ENCODE measurements at places on chromosomes 2 and 18.

- DNase-seq: no peak
Measured at GRCh38 chr2:193502363-193503035, 1307.8 kb upstream of the TMEFF2 start.

DNA sequence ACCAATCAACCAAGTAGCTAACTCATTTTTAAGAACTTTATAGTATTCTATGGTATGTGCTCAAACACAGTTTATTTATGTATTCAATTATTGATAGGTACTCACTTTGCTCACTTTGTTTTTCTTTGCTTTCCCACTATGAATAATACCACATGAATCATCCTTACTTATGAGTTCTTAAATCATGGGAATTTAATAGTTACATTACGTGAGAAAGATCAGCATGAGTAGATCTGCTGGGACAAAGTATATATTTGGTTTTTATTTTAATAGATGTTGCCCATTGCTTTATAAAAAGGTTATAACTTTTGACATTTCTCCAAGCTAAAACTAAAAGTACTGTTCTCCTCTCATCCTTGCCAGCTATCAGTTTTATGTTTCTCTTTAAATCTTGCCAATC is 390.7 kb downstream of the LRATD1 start:
- DNase-seq: no peak

- DNase-seq: no peak
Measured at GRCh38 chr2:126979039-126980003, 80.6 kb downstream of the TEX51 start.

DNA sequence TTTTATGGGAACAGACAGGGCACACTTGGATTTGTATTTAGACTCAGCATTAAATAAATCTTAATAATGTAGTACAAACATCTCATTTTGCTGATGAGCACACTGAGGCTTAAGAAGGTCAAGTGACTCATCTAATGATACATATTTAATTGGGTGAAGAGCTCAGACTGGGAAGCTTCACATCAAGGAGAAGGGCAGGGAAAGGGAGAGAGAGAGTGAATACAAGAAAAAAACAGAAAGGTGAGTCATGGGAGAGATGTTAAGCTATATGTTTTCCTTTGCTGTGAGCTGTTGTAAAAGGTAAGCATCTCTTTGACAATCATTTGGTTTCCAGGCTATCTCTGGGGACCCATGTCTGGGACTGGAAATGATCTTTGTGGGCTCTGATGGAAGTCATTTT is 277.8 kb downstream of the SETBP1 start:
- no peak for DNase-seq

DNA sequence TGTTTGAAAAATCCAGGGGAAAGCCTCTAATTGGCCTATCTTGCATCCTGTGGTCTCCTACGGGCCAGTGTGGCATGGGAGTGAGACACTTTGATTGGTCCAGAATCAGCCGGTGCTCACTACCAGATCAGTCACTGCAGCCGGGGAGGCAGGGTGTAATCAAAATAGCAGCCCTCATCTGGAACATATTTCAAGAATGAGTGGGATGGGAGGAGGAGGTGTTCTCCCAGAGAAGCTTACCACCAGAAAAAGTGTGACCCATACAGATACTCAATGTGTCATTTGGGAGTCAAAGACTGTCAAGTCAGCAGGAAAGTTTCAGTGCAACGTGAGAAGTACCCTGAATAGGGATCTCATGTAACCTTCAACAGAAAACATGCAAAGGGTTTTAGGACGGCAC is 393.9 kb upstream of the SLC14A2 start:
- no peak for DNase-seq

- DNase-seq: no peak
Measured at GRCh38 chr2:179818546-179818945, 42.9 kb downstream of the ZNF385B start.

- DNase-seq: no peak
Measured at GRCh38 chr2:71780162-71780561, 326.8 kb downstream of the DYSF start.

DNA sequence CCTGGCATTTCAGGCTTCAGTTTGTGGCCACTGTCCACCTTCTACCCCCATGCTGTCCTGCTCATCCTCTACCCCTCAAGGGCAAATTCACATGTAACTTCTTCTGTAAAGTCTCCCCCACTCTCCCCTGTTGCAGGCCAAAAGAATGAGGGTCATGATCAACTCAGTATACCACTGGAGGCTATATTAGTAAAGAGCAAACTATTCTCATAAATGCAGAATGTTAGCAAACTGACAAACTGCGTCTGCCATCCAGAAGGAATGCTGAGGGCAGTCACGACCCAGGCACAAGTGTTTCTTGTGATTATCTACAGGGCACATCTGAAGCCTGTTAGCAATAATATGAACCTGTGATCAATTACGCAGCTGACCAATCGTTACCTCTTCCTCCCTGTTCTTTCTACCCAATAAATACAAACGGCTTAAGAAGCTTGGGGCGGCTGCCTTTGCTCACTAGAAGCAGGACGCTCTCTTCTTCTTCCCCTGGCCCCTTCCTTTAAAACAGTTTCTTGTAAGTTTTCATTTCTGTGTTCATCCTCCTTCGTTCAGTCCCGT is 58.3 kb downstream of the SEPTIN10 start:
- no peak for DNase-seq

DNA sequence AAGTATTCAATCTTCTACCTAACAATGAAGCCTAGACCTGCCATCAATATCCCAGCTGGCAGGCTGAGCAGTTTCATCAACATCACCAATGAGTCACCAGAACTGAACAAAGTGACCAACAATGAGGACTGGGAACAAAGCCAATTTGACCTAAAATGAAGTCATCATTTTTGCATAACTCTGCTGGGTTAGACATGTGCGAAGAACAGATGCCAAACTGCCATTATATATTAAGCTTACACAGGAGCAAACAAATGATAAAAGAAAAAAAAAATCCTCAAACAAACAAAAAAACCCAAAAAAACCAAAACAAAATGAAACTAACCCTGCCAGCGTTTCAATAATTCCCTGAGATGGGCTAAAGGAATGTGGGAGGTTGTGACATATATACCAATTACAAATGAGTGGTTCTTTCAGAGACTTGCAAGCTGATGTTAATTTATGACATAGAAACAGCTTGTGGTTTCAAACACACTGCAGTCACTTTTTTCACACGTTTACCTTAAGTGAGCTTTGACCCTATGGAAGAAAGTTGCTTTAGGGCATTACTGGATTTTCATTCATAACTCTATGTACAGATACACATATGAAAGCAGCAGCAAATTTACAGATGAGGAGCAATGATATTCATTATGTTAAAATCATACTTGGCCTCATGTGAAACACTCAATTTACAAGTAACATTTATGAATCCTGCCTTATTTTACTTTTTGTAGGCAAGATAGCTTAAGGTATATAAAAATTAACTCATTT is 56.9 kb upstream of the CCDC141 start:
- DNase-seq: peak; percentile 92

- DNase-seq: peak; percentile 84
Measured at GRCh38 chr2:84919885-84920580, 14.6 kb downstream of the TMSB10 start.

DNA sequence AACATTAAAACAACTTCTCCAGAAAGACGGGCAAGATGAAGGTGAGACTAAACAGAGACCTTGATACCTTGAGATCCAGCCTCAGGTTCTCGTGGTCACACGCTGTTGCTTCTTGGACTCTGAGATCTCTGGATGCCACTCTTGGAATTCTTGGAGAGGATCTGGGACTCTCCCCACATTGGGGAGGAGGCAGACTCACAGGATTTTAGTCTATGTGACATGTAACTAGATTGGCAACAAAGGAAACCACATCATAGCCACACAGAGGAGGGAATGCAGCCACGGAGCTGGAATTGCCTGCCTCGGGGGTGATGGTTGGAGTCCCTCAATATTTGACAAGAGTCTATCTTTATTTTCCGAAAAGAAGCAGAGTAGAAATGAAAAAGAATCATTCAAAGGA is 78.8 kb upstream of the IGFBP5 start:
- DNase-seq: no peak

GRCh38 chr2:109238580-109238979 is 109.6 kb downstream of the SH3RF3 start:
- no peak for DNase-seq

DNA sequence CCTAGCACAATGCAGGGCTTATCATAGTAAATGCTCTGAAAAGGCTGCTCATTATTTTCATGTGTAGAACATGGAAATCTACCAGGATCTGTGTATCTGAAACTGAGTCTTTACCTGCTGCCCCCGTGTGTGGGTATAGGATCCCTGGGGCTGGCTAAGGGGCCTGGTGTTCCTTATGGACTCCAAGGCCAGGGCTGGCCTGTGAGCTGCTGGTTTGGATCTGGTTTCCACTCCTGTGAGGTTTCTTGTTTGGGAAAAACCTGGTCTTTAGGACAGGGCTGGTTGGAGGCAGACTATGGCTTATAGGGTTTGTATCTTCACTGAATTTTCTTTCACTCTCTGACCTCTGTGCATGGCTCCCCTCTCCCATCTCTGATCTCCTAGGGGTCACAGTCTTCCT is 80.8 kb downstream of the DYSF start:
- no peak for DNase-seq

GRCh38 chr2:219519526-219519916 is 5.2 kb downstream of the ASIC4 start:
- no peak for DNase-seq

GRCh38 chr2:44537264-44537663 is 175.5 kb downstream of the CAMKMT start:
- DNase-seq: no peak

- no peak for DNase-seq
Measured at GRCh38 chr2:173773076-173773475, 192.1 kb downstream of the SP3 start.

DNA sequence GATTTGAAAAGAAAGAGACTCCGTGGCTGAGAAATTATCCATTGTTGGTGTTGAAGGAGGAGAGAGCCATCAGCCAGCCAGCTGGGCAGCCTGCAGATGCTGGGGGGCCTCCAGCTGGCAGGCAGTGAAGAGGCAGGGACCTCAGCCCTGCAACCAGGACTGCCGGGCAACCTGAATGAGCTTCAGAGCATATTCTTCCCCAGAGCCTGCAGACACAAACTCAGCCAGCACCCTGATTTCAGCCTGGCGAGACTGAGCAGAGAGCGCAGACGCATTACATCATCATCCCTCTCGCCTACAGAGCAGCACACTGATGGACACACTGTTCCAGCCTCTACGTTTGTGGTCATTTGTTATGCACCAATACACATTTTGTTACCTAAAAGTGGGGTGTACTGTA is 150.7 kb upstream of the RAB6C start:
- no peak for DNase-seq
